ENCODE measurements at places on chromosomes 1 and 21.

DNA sequence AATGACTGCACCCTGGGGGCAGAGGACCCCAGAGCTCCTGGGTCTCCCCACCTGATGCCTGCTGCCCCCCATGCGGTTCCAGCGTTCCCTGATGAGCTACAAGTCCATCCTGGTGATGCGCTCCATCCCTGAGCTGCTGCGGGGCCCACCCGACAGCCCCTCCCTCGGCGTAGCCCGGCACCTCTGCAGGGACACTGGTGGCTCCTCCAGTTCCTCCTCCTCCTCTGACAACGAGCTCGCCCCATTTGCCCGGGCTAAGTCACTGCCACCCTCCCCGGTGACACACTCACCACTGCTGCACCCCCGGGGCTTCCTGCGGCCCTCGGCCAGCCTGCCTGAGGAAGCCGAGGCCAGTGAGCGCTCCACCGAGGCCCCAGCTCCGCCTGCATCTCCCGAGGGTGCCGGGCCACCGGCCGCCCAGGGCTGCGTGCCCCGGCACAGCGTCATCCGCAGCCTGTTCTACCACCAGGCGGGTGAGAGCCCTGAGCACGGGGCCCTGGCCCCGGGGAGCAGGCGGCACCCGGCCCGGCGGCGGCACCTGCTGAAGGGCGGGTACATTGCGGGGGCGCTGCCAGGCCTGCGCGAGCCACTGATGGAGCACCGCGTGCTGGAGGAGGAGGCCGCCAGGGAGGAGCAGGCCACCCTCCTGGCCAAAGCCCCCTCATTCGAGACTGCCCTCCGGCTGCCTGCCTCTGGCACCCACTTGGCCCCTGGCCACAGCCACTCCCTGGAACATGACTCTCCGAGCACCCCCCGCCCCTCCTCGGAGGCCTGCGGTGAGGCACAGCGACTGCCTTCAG, 35.5 kb downstream of the TRIM11 start:
- no peak for DNase-seq

- DNase-seq = no peak
These were observed 40.7 kb upstream of the SLC5A9 start for GRCh38 chr1:48181669-48182367.

DNA sequence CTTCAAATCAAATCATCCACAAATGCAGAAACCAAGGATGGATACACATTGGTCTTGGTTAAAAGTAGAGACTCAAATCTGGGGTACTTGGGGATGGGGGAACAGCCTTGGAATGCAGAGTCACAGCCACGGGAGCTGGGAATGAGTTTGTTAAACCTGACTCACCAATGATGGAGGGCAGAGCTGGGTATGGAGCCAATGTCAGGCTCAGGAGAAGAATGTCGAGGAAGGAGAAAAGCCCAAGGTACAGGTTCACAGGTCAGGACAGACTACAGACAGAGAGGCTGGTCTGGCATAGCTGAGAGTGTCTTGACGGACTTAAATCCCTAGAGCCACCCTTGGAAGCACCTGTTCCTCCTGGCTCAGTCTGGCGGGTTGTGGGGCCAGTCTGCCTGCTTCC, 237.6 kb downstream of the NTNG1 start:
- no peak for DNase-seq

DNA sequence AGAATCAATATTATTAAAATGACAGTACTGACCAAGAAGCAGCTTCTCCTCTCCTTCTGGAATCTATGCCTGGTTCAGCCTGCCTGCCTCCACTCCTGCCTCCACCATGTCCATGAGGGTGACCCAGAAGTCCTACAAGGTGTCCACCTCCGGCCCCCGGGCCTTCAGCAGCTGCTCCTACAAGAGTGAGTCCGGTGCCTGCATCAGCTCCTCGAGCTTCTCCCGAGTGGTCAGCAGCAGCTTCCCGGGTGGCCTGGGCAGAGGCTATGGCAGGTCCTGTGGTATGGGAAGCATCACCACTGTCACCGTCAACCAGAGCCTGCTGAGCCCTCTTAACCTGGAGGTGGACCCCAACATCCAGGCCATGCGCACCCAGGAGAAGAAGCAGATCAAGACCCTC, 822.4 kb upstream of the NEGR1 start:
- DNase-seq = no peak

- no peak for DNase-seq
These were observed 852 bp downstream of the KTI12 start for GRCh38 chr1:52032785-52033131.

DNA sequence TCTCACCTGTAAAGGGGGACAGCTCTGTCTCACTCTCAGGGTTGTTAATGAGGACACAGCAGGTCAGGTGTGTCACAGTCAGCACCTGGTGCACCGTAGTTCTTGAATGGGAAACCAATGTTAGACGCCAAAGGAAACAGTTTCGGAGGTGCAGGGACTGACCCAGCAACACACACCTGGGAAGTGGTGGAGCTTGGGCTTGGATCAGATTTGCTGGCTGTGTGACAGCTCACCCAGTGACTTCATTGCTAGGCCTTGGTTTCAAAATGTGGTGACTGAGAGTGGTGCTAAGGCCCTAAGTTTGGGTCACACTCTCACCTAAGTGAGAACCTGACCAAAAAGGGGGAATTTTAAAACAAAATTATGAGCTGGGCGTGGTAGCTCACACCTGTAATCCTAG, 34.9 kb downstream of the ALPL start:
- no peak for DNase-seq

- no peak for DNase-seq
These were observed at the start of gene CATSPER4 for GRCh38 chr1:26190373-26190987. Gene CATSPER4 (plus strand): TSS chr1:26190602. CDS start chr1:26190628, 26 bp downstream.

- no peak for DNase-seq
These were observed 132.2 kb downstream of the CASZ1 start for GRCh38 chr1:10664251-10664650.

DNA sequence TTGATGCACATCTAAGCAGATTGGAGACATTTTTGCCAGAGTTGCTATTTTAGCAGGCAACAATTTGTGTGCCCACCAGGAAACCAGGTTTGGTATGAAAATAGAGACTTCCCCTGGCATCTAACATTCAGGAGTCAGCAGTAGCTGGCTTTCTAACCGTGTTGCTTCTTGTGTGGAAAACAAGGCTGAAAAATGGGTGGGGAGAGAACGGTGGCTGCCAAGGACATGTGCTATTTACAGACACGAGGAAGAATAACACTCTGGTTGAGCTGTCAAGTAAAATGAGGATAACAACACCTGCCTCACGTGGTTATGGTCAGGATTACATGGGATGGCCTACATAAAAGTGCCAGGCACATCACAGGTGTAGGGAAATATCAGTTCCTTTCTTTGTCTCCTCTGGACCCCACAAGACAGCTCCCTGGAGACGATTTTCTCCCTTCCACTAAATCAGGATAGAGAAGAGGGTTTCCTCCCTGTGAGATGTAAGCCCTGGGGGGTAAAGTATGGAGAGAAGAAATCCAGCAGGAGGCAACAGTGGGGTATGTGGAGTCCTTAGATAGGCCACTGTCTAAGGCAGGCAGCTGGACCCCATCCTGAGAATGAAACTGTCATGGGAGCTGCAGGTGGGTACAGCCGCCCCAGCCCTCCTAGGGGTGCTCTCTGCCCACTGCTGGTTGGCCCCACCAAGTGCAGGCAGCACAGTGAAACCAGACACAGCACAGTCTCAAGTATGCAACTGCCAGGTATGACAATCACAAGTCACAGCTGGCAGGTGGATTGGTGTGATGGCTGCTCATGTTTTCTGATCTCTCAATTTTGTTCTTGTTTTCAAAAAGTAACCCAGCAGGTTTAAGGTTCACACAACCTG, 80.3 kb downstream of the TENT5C start:
- DNase-seq = peak; percentile 24

DNA sequence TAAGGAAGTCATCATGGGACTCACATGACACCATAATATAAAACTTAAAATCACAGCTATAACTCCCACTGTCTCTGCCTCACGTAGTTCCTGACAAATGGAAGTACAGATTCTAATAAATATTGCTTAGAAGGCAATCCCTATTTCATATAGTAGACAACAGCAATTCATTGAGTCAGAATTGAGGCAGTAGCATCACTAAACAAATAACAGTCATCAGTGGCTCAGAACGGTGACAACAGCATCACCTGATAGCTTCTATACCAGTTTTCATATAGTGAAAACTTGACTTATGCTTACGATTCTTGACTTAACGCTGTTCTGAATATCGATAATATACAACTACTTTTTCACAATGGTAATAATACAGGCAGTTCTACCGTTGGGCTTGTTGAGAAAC, 12.0 kb downstream of the TARBP1 start:
- DNase-seq = no peak

GRCh38 chr21:37087188-37087587, 14.1 kb downstream of the TTC3 start:
- DNase-seq = no peak

DNA sequence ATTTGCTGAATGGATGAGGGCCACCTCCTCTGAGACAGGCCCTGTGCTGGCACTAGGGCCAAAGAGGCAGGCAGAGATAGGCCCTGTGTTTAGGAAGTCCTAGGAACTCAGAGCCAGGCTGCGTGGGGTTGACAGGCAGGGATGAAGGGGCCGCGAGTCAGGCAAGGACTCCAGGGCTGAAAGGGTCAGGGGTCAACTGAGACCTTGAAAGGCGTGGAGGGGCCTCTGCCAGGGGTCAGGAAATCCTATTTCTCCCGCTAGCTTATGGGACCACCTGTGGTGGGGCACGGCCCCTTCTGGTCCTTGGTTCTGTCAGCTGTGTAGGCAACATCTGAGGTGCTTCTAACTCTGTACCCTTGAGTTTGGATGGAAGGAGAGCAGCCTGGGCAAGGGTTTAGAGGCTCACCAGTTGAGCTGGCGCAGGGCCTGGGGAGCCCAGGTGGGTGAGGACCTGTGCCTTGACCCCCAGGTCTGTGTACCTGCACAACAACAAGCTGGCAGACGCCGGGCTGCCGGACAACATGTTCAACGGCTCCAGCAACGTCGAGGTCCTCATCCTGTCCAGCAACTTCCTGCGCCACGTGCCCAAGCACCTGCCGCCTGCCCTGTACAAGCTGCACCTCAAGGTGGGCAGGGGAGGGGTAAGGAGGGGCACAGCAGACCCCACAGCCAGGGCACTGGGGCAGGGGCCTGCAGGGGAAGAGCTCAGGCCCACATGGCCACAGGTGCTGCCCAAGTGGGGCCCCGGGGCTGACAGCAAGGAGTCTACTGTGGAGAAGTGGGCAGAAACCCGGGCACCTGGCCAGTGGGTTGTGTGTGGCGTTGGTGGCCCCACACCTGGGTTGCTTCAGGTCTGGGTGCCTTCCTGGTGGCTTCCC, 14.9 kb downstream of the PODN start:
- no peak for DNase-seq

GRCh38 chr1:9481048-9481447, 58.2 kb upstream of the SLC25A33 start:
- no peak for DNase-seq

DNA sequence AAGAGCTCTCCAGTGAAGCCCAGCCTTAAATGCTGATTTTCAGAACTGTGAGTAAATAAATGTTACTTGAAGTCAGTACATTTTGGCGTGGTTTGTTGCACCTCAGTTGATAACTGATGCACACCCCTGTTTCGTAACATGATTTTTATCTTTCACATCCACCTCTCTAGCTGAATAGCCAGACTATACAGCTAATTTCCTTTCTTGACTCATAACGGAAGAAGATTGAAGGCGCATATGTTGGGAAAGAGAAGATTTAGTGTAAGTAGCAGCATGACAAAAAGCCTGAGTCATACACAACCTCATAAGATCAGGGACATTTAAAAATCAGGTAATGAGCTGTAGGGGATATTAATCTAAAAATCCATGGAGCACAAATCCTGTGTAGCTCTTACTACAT, 716.2 kb upstream of the ZP4 start:
- no peak for DNase-seq

DNA sequence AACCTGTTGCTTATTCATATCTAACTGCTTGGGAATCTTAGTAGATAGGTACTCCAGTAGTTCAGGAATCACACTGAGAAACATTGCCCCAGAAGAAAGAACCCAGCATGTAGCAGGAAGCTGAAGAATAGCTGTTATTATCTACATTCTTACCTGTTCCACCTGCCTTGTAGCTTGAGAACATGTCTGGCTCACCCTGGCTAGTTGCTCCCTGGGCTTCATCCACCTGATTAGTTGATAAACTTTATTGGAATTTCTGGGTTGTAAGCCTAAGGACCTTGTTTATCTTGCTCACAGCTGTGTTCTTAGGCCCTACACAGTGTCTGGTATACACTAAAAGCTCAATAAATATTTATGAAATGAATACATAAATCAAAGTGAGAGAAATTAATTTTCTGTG, 106.3 kb upstream of the DMRTA2 start:
- DNase-seq = no peak

- DNase-seq = no peak
These were observed 95.1 kb upstream of the C1orf21 start for GRCh38 chr1:184291701-184292100.

- no peak for DNase-seq
These were observed 80.3 kb downstream of the NME7 start for GRCh38 chr1:169287280-169287679.

DNA sequence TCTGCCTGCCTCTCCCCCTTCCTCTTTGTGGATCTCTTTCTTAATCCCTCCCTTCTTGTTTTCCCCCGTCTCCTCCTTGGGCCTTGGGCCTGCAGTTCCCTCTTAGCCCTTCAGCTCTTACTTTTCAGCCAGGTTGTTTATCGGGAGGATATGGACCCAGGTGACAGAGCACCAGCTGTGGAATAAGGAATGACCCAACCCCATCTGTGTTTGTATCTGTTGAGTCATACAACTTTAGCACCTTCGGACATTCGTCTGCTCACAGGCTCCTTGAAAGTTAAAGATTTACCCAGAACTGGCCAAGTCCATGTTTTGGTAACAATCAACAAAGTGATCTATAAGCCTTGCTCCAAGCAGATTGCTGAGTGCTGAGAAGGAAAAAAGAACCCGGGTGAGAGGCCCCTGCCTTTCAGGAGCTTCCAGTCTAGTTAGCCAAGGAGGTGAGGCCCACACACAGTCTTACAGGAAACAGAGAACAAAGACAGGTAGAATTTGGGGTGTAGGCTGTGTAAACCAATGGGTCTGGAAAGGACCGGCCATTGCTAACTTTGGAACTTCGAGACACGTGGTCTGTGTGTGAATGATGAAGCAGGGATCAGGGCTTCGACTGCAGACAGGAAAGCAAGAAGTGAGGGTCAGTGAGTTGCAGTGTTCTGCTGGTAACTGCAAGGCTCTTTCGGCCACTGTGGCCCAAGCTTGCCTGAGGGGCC, 66.7 kb upstream of the F3 start:
- DNase-seq = no peak

DNA sequence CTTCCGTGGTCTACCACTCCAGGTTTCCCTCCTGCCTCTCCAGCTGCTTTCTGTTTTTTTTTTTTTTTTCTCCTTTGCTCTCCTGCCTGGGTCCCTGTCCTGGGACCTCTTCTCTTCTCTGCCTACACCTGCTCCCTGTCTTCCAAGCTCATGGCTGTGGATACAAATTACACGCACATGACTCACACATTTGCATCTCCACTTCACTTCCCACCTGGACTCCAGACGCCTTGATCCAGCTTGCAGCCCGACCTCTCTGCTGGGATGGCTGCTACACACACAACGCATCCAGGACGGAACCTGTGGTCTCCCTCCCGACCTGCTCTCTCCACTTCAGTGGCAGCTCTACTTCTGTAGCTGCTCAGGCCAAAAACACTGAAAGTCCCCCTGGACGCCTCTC, 44.4 kb upstream of the B3GALT5 start:
- no peak for DNase-seq
